Stimulated activated CD8-positive, alpha-beta memory T cell treated with anti-CD3 and anti-CD28 coated beads, Interleukin-15, amount 100 ng/mL, for 24 hours (primary cell): ENCODE measurements at places on chromosomes 13 and 19.

GRCh38 chr19:39403331-39404312 is 3.0 kb upstream of the ZFP36 start:
- peak; percentile 79 for DNase-seq

- no peak for DNase-seq
These were observed 20.8 kb downstream of the PLEKHJ1 start for GRCh38 chr19:2215281-2215751.

GRCh38 chr13:44561351-44561750 is 14.8 kb downstream of the TSC22D1 start:
- DNase-seq = no peak

- DNase-seq = peak; percentile 22
These were observed 1.1 kb downstream of the PPP1R12C start for GRCh38 chr19:55116232-55116858.

DNA sequence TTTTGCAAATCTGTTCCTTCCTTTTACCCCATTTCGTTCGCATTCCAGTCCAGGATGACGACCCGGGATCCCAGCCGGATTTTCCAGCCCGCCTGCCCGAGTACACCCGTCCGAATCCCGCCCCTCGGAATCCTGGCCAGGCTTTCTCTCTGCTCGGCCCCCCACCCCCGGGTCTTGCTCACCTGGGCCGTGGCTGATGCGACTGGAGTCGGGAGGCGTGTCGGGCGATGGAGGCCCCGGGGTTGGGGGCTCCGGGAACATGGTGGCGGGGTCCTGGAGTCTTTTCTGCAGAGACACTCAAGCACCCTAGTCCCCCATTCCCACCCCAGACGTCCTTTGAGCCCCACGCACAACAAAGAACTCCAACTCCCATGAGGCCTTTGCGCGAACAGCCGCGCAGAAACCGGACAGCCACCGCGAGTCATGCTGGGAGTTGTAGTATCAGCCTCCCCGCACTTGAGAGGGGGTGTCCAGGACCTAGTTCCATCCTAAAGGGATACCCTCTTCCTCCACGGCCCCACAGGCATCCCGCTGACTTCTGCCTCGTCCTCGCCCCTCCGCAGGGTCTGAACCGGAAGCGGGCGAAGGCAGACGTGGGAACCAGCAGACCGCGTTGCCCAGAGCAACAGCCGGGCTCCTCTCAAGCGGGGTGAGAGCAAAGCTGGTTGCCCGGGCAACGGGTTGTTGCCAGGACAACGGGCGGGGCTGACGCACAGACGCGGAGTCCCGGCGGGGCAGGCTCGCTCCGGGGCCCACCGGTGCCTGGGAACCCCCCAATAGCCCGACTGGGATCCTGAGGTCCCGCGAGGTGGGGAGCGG is 1.1 kb downstream of the SYT5 start:
- DNase-seq = peak; percentile 82

DNA sequence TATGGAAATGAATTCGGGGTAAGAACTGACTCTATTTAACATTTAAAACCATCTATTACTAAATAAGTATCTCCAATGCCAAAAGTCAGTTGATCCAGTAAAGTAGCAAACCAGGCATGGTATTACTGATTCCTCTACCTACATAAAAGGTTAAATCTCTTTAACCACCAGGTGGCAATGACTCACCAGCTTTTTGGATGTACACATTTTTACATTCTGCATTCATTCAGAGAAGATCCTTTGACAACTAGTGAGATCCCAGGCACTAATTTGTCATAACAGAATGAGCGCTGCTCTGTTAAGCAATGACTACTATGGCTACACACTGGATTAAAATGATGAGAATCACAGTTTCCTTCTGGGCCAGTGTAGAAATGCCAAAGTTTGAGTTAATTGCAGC is 329.8 kb upstream of the GPC6 start:
- DNase-seq = no peak

- DNase-seq = no peak
These were observed 147.1 kb downstream of the URI1 start for GRCh38 chr19:30089086-30089665.

- DNase-seq = no peak
These were observed 5.3 kb upstream of the PROZ start for GRCh38 chr13:113152984-113153809.

GRCh38 chr13:22848539-22849052 is 332.2 kb upstream of the SGCG start:
- DNase-seq = no peak

DNA sequence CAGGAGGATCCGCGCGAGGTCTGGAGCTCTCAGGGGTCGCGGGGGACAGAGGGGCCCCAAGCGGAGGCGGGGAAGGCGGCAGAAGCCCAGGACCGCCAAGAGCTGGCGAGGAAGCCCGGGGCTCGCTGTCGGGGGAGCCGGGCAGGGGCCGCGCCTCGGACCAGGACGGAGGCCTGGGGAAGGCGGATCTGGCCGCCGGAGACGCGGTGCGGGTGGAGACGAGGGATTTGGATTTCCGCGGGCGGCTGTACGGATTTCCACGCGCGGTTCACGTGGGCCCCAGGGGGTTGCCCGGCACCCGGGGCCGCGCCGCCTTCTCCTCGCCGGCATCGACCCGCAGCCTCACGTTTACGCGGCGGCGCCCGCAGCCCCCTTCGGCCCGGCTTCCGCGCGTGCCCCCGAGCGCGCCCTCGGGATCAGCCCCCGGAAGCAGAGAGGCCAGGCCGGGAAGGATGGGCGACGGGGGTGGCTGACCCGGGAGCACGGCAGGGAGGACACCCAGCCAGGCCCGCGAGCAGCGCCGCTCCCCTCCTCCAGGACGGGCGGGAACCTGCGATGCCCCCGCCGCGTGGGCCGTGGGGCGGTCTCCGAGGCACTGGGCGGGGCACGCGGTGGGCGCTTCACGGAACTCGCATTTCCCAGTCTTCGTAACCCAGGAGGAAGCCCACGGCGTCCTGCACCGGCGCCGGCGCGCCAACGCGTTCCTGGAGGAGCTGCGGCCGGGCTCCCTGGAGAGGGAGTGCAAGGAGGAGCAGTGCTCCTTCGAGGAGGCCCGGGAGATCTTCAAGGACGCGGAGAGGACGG is 4.7 kb downstream of the F7 start:
- DNase-seq = no peak

GRCh38 chr19:40302224-40303011 is 17.3 kb upstream of the AKT2 start:
- DNase-seq = no peak

DNA sequence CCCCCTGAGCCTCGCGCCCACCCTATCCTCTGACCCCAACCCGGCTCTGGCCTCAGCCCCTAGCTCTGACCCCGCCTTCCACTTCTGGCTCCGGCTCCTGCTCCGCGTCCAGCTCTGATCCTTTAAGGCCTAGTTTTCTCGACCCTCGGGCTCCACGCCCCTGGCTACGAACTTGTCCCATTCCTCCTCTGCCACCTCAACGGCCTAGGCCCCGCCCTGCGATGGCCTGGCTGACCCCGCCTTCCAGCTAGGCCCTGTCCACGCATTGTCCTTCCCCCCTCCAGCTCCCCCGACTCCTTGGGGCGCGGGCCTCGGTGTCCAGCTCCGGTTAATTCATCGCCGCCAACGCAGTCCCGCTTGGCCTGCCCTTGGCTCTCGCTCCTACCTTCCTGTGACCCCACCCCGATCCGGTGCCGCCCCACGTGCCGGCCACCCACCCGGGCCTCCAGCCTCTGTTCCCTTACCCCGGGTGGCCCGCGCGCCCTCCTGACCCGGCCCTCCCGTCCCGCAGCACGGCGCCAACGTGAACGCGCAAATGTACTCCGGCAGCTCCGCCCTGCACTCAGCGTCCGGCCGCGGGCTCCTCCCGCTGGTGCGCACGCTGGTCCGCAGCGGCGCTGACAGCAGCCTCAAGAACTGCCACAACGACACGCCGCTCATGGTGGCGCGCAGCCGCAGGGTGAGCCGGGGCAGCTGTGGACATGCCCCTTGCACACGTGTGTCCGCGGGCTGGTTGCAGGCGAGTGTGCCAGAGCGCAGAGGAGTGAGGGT is 9.4 kb downstream of the BCL3 start:
- no peak for DNase-seq

- no peak for DNase-seq
These were observed 61.1 kb upstream of the TPM4 start for GRCh38 chr19:16014923-16015804.
